ENCODE measurements at places on chromosomes 6 and 20.

GRCh38 chr20:24573557-24573956 is 104.1 kb downstream of the SYNDIG1 start:
- no peak for DNase-seq

DNA sequence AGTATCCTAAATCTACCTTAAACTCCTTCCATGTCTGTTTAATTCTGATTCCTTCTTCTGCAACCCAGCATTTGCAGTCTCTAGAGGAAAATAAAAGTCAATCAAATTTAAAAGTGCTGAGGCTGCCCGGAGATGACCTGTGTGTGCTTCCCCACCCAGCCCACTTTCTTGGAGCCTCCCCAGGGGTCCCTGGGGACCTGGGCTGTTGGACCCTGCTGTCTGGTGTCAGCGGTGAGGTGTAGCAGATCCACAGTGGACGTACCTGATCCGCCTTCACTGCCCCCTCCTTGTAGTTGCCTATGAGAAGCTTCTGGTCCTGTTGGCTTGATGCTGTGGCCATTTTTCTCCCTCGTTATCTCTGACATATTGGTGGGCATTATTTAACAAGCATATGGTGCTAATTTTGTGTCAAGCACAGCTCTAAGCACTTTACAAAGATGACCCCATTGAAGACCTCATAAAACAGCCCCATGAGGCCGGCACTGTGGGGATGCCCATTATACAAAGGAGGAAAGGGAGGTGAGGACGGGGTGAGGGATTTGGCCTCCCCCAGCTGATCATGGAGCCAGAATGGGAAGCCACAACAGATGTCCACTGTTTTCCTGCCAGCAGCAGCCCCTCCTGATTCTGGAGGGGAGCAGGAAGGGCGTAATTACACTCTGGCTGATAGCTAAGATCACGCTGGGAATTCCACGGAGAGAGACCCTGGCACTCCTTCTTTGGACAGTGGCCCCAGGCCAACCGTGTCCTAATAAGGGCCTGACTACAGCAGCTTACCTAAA is 628.2 kb downstream of the CDH26 start:
- DNase-seq = no peak

DNA sequence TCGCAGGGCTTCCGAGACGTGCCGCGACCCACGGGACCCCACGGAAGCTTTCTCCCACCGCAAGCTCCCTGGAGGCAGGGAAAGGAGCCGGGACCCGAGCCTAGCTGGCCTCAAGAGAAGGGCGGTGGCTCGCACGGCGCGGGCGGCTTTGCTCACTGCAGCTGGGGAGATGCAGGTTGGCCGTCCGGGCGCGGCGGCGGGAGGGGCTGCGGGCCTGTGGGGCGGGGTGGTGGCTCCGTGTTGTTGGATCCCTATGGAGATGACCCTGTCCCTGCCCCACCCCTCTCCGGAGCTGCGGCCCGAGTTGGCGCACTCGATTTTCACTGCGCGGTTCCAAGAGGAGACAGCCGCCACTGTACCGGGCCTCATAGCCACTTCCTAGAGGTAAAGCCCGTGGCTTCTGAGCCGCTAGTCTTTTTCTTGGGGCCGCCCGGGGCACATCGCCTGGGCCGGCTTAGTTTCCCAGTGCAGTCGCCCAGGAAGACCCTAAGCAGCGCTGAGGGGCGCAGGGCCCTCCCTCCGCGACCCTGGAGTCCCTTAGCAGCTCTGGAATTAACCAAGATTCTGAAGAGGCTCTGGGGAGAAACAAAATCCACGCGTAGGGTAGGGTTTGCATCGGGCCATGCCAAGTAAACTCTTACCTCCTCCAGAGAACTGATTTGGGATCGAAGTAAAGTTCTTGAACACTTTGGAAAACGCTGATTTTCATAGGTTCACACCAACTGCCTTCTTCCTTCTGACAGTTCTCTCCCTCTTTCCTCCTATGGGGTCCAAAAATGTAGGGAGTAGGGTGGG is at the start of gene ECT2L:
Gene ECT2L (plus strand): TSS at position 279 of the 795 bp plus-strand sequence. CDS start 17,188 bp downstream, outside the sequence.
- DNase-seq = no peak

DNA sequence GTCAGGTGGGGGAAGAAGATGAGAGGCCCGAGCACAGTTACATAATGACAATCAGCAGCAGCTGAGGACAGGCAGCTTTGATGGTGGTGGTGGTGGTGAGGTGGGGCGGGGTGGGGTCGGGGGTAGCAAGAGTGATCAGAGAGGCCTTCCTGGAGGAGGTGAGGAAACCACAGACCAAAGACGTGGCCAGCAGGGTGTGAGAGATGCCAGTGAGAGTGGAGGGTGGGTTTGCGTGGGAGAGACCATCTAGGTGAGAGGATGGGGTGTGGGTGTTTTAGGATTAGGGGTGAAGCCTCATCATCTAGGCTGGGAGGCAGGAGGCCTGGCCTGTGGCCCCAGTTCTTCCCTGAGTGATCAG is 76.0 kb upstream of the TOX2 start:
- DNase-seq = no peak

DNA sequence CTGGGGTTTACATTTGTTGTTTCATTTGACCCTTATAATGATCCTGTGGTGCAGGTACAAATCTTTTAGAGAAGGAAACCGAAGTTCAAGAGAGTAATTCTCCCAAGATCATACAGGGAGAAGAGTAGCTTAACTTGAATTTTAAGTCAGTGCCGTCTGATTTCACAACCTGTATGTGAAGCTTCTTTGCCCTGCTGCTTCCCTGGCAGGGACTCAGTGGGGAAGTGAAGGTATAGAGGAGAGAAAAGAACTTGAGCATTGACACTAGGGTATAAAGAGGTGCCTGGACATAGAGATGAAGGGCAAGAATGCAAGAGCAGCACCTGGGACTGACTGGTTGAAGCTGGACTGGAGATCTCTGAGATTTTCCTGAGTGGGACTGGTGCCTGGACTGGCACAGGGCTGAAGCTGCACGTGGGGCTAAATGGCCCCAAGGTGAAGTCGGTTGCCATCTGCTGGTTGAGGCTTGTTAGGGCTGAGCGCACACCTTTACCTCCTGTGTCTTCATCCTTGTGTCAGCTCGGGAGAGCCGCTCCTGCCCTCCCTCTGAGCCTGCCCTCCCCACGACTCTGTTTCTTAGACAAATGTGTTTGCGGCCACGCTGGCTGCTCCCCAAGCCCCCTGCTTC is 41.8 kb downstream of the FARS2 start:
- DNase-seq = no peak

- DNase-seq = no peak
Observed at GRCh38 chr6:152748843-152749242, 1.8 kb upstream of the VIP start.

GRCh38 chr6:156016186-156016976 is 560.7 kb upstream of the NOX3 start:
- DNase-seq = no peak

GRCh38 chr20:58984691-58985090 is 3.6 kb downstream of the NELFCD start:
- DNase-seq = no peak

Measured in NCI-H1417 treated with DMSO at 0.1 percent for 48 hours (cell line).